CD4-positive, alpha-beta T cell treated with Interleukin-12 subunit alpha and Interleukin-12 subunit beta, for 1 hour (primary cell): ENCODE measurements at places on chromosomes 1 and 21.
A peak's percentile ranks its signal among the peaks of the same experiment; 100 is the strongest.

- DNase-seq = no peak
Observed at GRCh38 chr1:156425943-156426342, 56.9 kb downstream of the RHBG start.

- DNase-seq = no peak
Observed at GRCh38 chr1:66563094-66563800, 29.3 kb downstream of the SGIP1 start.

GRCh38 chr21:44803651-44804050 is 2.0 kb upstream of the UBE2G2 start:
- no peak for DNase-seq

- no peak for DNase-seq
Observed at GRCh38 chr21:42790520-42791065, 88.7 kb downstream of the WDR4 start.

- no peak for DNase-seq
Observed at GRCh38 chr1:22341791-22342605, 109.7 kb upstream of the ZBTB40 start.

GRCh38 chr21:45381036-45381787 is 23.8 kb upstream of the COL18A1 start:
- DNase-seq = no peak

DNA sequence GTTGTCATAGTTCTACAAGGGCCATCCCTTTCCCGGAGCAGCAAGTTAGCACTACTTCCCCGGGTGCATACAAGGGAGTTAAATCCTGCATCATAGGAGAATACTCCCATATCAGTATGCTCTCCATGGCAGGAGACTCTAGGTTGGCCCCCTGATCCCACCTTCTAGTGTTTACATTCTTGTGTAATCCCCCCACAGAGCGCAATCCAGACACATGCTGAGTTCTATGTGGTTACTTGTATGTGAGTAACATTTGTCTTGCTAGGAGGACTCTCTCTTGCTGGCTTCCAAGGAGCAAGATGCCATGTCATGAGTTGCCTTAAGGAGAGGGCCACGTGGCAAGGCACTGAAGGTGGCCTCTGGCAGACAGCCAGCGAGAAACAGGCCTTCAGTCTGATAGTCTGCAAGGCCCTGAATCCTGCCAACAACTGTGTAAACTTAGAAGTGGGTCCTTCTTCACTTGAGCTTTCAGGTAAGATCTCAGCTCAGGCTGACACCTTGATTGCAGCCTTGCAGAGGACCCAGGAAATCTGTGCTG is 155.3 kb downstream of the CDC7 start:
- no peak for DNase-seq

GRCh38 chr1:160879056-160879455 is 5.9 kb downstream of the ITLN1 start:
- peak; percentile 35 for DNase-seq
